Fibroblast of skin of right quadriceps (primary cell): ENCODE measurements at places on chromosomes 12 and 14.

- peak; percentile 53 for DNase-seq
These were observed 16.9 kb downstream of the OR6S1 start for GRCh38 chr14:20624495-20625070.

- DNase-seq, result no peak
These were observed 194.1 kb downstream of the NUAK1 start for GRCh38 chr12:105944628-105945027.

GRCh38 chr14:104112113-104112505 is 26.3 kb upstream of the KIF26A start:
- no peak for DNase-seq

- peak; percentile 67 for DNase-seq
These were observed 71.2 kb downstream of the VCPKMT start for GRCh38 chr14:50045039-50045711.

DNA sequence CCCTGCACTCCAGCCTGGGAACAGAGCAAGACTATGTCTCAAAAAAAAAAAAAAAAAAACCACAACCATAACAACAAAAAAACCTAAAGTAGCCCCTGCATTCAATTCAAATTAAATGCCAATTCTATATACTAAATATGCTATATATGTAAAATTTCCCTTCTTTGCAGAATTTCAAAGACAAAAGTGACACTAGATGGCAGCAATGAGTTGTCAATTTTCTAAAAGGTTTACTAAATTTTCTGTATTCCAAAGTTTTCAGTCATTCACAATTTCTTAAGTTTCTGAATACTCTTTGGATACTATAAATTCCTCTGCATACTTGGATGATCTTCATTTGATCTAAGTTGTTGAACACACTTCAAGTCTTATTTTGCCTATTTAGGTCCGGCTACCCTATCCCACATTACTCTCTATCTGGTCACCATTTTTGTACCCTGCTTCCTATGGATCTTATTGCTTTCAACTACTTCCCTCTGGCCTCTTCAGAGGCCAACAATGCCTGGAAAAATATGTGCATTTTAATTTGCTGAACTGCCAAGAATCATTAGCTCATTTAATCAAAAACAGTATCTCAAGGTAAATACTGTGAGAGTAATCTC is 27.9 kb downstream of the HNRNPC start:
- peak; percentile 47 for DNase-seq

DNA sequence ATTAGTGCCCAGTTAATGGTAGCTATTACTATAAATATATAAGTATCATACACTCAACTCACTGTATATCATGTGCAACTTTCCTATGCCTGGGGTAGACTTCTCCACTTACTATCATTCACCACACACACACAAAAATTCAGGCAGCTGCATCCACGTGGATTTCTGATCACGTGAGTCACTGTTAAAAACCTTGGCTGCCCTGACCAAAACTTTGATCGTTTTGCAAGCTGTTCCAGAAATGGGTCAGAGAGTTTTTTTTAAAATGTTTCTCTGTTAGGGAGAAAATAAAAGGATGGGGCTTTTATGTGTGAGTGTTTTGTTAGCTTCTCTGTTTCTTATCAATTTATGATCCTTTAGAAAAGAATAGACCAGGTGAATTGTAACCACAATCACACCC is 198.2 kb upstream of the CNOT2 start:
- DNase-seq, result peak; percentile 78

DNA sequence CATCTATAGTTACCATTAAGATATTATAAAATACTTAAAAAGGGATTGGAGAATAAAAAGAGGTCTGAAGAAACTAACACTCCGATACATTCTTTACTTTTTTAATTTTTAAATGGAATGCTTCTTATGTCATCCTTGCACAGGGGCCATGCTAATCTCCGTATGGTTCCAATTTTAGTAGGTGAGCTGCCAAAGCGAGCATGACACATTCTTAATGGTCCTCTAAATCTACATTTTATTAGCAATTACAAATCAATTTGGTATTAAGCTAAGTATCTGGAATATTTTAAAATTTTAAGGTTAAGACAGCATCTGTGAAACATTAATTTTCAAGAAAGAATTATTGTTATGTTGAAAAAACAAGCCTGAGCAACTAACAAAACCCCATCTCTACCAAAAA is 6.2 kb upstream of the ARID4A start:
- peak; percentile 50 for DNase-seq

- no peak for DNase-seq
These were observed 841.9 kb downstream of the TMTC2 start for GRCh38 chr12:83528571-83528970.

DNA sequence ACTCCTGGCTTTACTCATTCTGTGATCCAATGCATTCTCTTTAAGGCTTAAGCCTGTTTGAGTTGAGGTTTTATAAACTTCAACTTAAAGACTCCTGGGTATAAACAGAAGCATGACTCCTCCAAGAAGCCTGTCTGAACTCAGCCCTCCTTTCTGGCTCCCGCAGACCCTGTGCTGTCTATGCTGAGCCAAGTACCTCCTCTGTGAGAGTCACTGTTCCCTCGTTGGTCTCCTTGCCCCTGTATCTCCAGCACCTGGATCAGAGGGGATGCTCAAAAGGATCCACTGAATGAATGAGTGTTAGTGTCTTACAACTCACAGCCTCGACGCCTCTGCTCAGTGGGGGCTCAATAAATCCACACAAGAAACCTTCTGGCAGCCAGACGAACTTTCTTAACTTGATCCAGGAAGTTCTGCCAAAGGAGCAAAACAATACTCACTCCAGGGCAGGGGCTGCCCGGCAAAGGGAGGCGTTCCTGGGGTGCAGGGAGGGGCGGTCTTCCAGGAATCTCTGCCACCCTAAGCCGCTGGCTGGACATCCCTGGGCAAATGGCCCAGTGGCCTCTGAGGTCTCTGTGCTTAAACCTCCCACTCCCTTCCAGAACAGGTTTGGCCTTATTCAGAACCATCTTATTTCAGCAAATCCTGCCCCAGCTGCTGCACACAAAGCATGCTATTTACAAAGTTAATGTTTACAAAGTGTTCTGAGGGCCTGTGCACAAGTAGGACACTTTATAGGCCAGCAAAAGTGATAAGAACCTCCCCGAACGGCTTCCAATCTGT is 32.9 kb downstream of the MAP1LC3B2 start:
- DNase-seq, result peak; percentile 32

GRCh38 chr12:72141381-72141780 is 130.8 kb upstream of the TRHDE start:
- DNase-seq, result peak; percentile 3

GRCh38 chr12:23950210-23950774 is 822 bp upstream of the SOX5 start:
- DNase-seq, result no peak

DNA sequence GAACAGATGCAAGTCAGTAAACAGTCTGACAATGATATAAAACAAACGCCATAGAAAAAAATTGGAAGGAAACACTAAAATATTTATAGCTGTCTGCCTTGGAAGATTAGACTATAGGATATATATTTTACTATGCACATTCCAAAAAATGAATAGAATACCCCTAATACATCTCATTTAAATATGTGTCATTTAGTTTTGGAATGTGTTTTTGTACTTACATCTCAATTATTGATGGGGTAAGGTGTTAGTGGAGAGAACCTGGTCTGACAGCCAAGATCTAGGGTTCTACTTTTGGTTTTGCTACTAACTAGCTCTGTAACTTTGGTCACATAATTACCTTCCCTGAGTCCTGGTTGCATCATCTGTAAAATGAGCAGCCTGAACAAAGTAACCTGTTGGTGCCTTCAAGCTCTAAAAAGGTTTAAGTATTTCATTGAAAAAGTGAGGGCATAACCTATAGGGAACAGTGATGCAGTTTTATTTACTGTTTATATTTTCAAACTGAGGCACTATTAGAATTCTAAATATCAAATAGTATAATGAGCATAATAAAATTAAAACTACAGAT is 28.6 kb upstream of the SLC6A13 start:
- no peak for DNase-seq
